Left forelimb (tissue), 1 donor: ENCODE measurements at places on chromosomes 6 and 20.

- DNase-seq = no peak
These were observed 38.8 kb upstream of the SLA2 start for GRCh38 chr20:36684747-36685146.

DNA sequence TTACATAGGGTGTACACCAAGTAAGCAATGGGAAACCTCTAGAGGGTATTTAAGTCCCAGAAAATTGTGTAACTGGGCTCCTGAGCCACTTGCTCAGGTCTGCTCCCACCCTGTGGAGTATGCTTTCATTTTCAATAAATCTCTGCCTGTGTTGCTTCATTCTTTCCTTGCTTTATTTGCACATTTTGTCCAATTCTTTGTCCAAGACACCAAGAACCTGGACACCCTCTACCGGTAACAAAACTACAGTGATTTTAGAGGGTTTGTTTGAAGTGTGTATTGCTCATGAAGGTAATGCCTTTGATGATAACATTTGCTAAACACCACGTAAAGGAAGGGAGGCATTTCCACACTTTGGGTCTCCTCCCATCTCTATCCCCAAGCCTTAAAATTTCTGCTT, 46.2 kb downstream of the MYB start:
- no peak for DNase-seq

- DNase-seq = no peak
These were observed 11.9 kb downstream of the C6orf89 start for GRCh38 chr6:36897609-36898008.

DNA sequence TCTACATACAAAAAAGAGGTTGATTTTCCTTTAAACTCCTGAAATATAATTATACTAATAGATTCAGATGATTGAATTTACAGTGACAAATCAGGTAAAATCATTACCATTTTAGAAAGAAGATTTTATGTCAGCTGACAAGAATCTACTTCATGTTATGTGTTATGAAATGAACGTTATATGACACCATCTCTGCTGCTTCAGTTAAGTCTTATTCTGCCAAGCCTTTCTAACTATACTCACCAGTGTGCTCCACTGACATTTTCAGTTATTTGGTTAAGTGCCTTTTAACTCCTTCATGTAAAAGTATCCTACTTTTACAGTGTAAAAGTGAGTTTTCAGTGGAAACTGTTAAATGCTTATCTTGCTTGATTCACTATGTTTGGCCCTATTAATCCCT, 80.4 kb downstream of the RWDD2A start:
- DNase-seq = no peak

GRCh38 chr20:59771506-59772372, 161.7 kb downstream of the SYCP2 start:
- DNase-seq = no peak

DNA sequence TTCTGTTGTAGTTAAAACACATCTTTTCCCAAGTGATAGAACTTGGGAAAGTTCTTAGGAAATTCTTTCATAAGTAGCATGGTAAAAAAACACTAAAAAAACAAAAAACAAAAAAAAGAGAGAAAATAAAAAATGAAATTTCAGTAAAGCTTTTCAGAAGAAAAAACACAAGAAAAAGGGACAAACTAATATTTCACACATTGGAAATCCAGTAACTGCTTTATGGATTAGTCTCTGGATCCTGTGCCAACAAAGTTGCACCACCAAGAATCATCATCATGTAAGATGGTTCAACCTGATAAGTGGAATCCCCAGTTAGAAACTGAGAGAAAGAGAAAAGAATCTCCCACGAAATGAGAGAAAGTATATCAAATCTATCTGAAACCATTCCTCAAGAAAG, 144.2 kb downstream of the GMDS start:
- DNase-seq = no peak

DNA sequence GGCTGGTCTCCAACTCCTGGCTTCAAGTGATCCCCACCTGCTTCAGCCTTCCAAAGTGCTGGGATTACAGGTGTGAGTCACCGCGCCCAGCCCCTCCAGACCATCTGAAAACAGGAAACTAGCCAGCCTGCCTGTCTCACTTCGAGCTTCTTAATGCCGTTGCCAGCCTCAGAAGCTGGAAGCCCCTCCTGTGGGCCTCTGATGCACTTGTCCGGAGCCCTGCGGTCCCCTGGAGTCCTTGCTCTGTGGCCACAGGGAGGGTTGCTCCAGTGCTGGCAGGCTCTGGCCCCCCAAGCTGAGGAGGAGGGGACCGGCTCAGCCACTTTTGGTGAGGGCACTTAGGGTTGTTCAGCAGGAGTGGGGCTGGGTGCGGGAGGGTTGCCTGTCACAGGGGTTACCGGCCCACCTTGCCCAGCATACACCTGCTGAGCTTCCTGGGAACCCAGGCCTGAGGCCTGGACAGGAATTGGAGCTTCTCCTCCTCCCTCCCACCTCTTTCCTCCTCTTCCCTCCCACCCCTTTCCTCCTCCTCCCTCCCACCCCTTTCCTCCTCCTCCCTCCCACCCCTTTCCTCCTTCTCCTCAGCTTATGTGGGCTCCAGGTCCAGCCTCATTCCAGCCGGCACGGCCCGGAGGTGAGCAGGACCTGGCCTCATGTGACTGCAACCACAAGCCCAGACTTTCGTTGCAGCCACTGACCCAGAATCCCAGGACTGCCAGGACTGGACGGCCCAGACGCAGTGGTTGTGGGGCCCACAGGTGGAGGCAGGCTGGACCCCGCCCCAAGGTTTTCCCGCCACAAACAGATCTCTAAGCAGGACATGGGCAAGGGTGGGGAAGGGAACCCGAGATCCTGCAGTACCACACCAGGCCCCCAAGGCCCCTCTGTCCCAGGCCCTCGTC, 9.4 kb upstream of the BIRC7 start:
- DNase-seq = no peak

DNA sequence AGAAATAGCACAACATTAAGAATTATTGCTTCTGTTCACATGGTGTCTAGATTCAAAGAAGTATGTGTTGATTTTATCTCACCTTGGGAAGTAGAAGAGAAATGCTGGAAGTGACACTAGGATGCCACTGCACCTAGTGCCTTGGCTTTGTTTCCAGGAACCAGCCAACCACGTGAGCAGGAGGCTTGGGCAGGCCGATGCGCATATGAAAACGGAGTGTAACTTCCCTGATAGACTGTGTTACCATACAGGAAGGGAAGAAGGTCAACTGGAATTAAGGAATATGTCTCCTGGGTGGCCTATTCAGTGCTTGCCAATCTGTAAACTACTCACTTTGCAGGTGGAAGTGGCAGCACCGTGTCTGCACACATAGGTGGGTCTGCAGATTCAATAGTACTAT, 28.1 kb downstream of the TUBB2B start:
- DNase-seq = no peak

DNA sequence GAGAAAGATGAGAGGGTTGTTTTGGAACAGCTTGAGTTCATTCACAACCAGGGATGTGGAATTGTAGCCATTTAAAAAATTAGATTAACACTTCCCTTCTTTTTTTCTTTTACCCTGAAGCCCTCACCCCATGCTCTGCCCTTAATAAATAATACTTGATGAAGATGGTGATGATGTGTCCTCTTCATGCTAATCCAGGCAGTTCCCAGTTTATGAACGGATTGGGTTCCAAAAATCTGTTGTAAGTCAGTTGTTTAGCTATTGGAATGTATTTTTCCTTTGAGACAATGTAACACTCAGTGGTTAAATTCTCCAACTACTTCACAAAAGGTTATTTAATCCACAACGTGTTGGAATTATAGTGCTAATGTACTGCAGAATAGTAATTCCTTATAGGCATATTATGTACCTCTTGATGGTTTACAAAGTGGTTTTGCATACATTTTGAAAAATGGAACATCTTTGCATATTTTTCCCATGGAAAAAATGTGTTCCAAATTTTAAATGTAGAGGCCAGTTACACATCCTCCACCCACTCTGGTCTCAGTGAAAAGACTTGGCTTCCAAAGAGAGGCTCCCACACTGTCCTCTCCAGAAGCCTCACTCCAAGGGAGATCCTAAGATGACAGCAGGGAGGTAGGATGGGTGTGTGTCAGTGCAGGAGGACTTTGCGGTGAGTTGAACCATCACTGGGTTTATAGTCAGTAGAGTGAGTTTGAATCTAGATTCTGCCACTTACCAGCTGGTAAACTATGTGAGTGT, 45.8 kb upstream of the CEP162 start:
- DNase-seq = peak; percentile 69

GRCh38 chr6:3205913-3206312, 21.5 kb downstream of the TUBB2B start:
- DNase-seq = no peak

DNA sequence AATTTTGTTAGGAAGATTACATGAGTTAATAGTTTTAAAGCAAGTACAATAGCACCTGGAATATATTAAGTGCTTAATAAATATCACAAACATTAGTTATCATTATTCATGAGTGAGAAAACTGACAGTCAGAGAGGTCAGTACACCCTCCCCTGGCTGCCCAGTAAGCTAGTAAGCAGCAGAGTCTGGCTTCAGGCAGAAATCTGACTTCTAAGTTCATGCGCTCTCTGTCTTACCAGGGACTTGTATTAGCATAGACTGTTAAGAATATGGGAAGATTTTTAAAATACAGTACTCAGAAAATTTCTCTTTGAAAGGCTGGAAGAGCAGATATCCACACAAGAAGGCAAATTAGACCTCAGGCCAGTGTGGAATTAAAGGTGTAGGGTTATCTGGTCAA, 40.8 kb downstream of the BCAS1 start:
- DNase-seq = no peak

GRCh38 chr20:64254571-64255360, 782 bp upstream of the PCMTD2 start:
- DNase-seq = peak; percentile 66

GRCh38 chr20:46550461-46550860, at the start of gene OCSTAMP:
Gene OCSTAMP, minus strand, starts transcription at chr20:46550654. Its CDS starts 94 bp downstream, at chr20:46550560.
- DNase-seq = no peak

DNA sequence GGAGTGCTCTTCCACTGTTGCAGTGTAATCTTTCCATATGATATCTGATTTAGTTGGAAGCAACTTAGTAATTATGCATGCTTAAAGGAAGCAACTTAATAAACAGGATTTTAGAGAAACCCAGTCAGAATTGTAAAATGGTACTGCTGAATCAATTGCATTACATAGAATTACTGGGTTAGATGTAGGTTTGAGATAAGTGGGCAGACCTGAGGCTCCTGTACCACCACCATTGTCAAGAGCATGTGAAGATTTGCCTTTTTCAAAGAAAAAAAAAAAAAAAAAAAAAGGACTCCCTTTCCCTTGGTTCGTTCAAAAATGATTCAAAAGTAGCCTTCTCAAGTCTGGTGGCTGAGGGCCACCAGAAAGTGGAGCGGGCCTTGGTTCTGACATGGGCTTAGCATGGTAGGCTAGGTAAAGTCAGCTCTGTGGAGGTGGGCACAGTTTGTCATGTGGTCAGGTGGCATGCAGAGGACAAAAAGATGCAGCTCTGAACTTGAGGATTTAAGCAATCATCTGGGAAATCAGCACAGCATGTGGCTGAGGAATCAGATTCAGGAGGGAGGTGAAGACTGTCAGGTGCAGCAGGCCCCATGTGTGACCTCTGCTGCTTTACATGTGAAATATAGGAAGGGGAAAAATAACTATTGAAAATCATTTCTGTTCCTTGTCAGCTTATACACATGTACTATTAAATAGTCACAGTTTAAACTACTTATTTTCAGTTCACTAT, 32.4 kb downstream of the ARID1B start:
- no peak for DNase-seq

GRCh38 chr6:108222504-108222903, 38.3 kb downstream of the SNX3 start:
- DNase-seq = no peak

DNA sequence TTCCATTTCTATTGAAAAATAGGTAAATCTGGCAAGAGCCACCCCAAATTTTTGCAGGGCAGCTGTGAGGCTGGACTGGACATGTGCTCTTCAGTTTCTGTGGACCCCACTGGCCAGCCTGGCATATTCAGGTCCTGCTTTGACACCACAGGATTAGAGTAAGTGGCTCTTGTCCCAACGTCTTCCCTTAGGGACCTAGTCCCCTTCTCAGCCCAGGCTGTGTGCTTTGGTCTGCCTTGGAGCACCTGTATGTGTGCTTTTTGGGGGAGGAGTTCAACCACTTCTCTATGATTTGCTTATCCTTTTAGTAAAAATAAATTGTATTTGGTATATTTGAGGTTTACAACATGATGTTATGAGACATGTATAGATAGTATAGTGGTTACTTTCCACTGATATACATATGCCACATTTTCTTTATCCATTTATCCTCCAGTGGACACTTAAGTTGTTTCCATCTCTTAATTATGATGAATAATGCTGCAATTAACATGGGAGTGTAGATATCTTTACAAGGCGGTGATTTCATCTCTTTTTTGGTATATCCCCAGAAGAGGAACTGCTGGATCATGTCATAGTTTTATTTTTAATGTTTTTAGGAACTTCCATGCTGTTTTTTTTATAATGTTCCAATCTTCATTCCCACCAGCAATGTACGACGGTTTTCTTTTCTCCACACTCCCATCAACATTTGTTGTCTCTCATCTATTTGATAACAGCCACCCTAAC, 167.8 kb upstream of the UST start:
- no peak for DNase-seq

DNA sequence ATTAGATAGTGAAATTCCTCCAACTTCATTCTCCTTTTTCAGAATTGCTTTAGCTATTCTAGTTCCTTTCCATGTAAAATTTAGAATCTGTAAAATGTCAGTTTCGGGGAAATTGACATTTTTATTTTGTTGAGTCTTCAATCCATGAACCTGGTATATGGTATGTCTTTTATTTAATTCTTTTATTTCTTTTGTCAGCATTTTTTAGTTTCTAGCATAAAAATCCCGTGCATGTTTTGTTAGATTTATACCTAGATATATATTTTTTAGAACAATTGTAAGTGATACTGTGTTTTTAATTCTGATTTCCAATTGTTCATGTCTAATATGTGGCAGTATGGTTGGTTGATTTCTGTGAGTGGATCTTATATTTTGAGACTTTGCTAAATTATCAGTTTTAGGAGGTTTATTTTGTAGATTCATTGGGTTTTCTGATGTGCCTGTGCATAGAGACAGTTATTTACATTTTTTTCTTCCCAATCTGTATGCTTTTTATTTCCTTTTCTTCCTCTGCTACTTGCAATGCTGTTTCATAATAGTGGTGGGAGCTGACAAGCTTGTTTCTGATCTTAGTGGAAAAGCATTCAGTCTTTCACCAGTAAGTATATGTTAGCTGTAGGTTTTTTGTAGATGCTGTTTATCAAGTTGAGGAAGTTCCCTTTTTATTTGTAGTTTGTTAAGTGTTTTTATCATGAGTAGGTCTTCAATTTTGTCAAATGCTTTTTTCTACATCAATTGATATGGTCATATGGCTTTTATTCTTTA, 13.7 kb downstream of the TAB2 start:
- DNase-seq = no peak

- no peak for DNase-seq
These were observed 76.7 kb downstream of the CDYL start for GRCh38 chr6:4852938-4853337.

GRCh38 chr6:53391170-53391569, 42.4 kb upstream of the ELOVL5 start:
- no peak for DNase-seq

DNA sequence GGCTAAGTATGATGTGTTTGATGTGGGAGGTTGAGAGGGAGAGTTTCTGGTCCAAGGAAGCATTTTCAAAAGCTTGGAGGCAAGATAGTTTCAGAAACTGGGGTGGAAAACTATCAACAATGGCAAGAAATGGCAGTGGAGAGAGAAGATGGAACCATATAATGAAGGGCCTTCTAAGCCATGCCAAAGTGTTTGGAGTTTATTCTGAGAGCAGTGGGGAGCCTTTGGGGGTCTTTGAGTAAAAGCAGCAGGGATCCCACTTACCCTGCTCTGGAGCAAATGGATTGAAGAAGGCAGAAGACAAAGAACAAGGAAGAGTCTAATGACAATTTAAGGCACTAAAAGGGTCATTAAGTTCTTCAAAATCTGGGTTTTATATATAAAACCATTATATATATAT, 538.9 kb downstream of the UTRN start:
- DNase-seq = no peak

GRCh38 chr6:142385352-142385751, 83.5 kb downstream of the ADGRG6 start:
- no peak for DNase-seq
